ENCODE measurements at places on chromosomes 12 and 14.

DNA sequence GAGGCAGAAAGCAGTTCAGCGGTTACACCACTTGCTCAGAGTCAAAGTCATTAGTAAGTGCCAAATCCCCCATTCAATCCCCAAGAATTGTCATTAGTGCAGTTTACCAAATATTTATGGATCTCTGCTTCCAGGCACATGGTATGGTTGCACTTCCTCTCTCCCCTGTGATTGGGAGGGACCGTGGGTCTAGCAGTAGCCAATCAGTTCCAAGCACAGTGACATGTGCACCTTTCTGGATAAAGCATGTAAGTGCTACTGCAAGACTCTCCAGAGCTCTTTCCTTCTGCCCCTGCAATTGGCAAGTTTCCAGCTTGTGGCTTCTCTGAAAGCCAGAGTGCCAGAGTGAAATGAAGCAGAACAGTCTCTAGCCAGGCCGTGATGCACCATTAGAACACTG lies 85.3 kb upstream of the FLRT2 start:
- DNase-seq, result peak; percentile 89

- DNase-seq, result no peak
Observed at GRCh38 chr14:34247605-34248004, 214.4 kb downstream of the SPTSSA start.

DNA sequence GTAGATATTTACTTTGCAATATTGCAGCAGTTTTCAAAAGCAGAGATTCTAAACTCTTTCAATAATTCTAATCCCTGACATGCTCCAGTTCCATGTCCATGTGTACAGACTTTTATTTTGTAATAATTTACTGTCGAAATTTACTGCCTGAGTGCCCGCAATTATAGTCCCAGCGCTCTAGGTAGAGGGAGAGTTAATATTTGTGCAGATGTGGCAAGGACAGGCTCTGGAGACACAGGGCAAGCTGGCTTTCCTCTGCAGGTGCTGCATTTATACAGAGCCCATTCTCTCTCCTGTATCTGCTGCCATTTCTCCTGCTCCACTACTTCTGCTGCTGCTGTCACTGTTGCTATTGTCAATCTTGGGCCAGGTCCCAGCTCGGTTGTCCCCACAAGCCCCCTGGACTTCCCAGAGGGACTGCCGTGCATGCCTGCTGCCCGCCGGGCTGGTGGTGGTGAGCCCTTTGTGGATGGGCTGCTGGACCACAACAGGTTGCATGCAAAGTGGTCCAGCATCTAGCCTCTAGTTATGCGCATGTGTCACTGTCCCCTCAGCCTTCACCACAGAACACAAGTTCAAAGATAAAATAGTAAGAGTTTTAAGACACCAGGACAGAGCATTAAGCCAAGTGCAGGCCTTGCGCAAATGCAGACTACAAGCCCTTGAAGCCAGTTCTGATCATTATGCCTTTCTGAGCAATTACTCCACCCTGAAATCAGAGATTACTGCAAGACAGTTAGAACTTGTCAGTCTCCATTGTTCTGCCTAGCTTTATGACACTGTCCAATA lies 40.8 kb upstream of the CSRP2 start:
- DNase-seq, result no peak

GRCh38 chr14:100034961-100035500 lies 30.2 kb upstream of the EVL start:
- peak; percentile 14 for DNase-seq

GRCh38 chr12:113416091-113416754 lies 6.0 kb upstream of the SDSL start:
- DNase-seq, result no peak

- no peak for DNase-seq
Observed at GRCh38 chr14:61377749-61378148, 56.4 kb downstream of the PRKCH start.

DNA sequence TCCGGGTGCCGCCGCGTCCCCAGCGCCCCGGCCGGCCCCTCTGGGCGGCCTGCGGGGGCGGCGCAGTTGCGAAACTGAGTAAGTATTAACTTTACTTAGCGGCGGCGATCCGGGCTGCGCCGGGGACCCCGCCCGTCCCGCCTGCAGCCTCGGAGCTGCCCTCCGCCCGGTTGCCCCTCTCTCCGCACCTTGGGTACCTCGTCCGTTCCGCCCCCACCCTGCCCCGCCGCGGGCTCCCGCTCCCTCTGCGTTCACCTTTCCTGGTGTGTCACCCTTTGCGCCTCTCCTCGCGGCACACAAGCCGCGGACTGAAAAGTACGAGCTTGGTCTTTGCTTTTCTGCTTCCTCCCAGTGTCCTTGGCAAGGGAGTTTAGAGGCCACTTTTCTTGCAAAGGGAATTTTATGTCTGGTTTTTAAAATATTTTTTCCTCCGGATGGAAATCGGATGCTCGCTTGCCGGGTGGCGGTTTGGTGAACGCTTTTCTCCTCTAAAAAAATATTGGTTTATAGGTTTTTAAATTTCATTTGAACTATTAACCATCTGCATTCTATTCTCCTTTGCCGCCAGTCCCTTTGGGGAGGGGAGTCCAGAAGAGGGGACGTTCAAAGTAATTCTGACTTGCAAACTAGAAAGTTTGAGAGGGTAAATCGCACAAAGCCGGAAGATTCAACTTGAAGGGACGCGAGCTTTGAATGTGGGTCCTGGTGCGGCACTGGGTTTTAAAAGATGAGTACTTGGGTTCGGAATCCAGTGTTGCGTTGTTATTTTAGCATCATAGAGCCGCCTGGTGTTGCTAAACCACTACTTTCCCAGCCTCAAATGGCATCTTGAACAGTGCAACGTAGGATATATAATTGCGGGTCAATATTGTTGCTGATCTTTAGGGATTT lies 834 bp downstream of the RASSF8 start:
- DNase-seq, result peak; percentile 80

GRCh38 chr14:94356379-94357056 lies 31.9 kb downstream of the SERPINA1 start:
- no peak for DNase-seq

DNA sequence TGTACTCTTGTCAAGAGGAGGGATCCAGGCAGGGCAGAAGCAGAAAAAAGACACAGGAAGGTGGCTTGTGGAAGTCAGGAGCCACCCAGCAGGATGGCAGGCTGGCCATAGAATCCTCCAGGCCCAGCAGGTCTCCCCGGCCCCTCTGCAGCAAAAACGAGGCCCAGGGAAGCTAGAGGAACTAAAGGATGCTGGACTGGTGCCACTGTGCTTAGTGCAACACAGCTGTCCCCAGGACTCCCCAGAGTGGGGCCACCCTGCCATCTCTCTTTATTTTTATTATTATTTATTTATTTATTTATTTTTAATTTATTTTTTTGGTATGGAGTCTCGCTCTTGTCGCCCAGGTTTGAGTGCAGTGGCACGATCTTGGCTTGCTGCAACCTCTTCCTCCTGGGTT lies 54.1 kb downstream of the PITPNM2 start:
- DNase-seq, result no peak

DNA sequence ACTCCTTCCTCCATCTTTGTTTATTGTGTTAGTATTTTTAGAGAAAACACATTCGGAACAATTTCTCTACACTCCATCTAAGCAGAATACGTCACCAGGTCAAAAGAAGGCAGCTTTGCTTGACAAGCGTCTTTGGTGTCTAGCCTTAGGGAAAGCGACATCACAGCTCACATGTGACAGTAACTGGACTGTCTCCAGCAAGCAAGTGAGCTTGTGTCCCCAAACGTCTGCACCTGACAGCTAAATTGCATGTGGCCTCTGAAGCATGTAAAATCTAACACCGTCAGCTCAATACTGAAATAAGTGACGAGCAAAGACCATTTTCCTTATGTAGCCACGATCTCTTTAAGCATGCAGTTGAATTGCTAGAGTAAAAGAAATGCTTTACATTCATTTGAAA lies 509.8 kb downstream of the GLT1D1 start:
- no peak for DNase-seq

GRCh38 chr14:54512393-54512792 lies 2.7 kb downstream of the CGRRF1 start:
- no peak for DNase-seq

DNA sequence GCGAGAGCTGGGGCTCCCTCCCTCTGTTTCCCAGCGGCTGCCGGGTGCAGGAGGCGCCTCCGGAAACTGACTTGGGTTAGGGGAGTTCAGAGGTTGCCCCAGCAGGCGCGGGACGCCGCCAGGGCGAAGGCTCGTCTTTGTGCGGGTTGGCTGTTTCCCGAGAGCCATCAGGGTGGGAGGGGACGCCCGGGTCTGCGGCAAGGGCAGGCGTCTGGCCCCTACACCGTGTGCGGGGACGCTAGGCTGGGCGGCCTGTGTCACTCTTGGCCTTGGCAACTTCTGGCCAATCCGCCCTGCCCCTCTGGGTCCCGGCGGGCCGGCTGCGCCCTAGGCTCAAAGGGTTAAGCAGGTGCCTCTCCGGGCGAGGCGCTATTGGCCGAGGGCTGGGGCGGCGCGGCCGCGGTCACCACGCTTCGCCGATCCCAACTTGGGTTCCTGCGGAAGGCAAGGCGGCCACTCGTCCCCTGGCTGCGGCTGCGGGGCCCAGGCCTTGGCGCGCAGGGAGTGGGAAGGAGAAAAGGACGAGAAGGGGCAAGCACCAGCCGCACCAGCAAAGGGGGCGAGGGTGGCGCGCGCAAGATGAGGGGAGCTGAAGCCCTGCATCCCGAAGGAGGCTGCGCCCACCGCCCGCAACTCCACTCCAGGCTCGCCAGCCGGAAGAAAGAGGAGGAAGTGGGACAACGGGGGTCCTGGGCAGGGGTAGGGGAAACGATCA lies 5.6 kb upstream of the NPAS3 start:
- no peak for DNase-seq

GRCh38 chr14:43022094-43022800 lies 1415.6 kb downstream of the LRFN5 start:
- no peak for DNase-seq

- DNase-seq, result peak; percentile 32
Observed at GRCh38 chr14:73610687-73611086, 1.6 kb upstream of the ACOT6 start.

DNA sequence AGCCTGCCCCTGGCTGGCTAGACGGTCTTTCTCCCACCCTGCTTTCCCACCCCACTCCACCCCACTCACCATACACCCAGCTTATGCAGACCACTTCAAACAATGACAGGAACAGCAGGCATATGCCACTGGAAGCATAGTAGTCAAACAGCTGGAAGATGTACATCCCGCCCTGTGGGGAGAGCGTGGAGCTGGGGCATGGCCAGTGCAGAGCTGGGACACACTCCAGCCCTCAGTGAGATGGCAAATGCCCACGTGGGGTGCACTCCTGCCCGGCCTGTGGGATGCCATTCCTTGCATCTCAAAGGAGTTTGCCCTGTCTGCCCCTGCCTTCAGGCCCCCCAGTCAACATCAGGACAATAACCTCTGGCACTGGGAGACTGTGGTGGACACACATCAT lies 18.8 kb downstream of the SLC6A12 start:
- DNase-seq, result no peak

DNA sequence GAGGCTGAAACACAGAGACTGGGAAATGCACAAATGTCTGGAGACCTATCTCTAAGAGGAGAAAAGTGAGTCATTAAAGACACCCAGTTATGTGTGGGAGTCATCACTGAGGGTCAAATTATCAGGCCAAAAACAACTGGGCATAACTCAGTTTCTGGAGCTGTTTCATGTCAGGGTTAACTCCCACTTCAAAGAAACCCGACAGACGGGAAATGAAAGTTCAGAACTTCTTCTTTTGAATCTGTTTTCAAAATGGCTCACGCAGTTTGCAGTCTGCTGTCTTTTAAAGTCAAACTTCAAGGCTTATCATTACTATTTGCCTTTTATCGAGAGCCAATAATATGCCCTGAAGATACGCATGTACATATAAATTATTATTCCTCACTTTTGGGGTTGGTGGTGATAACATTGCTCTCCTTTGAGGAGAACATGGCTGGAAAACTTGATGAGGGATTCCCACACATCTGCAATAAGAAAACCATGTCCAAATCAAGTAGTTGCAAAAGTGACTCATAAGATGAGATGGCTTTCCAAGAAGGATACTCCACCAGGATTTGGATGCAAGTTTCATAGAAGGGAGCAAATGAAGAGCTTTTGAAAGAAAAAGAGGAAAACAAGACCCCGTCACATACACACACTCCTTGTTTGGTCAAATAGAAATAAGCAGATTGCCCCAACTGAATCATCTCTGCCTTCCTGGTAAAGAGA lies 341.4 kb downstream of the ADAMTS20 start:
- DNase-seq, result peak; percentile 47

All from renal cortical epithelial cell (primary cell).